ENCODE measurements at places on chromosomes 1 and 21.
A peak's percentile ranks its signal among the peaks of the same experiment; 100 is the strongest.

DNA sequence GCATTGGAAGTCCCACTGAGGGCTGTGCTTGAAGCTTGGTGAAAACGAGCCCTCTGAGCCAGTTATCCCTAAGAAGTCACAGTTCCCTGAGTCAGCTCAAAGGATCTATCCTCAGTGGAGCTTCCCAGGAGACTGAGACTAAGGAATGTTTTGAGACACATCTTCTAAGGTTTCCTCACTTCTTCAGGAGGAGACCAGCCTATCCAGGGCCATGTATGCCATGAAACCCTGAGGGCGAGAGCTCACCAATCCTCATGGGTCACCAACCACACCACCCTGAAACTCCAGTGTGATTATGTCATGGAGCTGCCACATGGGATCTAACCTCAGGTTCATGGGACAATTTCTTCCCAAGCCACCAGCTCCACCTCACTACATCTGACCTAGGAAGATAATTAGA is 7.6 kb upstream of the TIE1 start:
- no peak for DNase-seq

DNA sequence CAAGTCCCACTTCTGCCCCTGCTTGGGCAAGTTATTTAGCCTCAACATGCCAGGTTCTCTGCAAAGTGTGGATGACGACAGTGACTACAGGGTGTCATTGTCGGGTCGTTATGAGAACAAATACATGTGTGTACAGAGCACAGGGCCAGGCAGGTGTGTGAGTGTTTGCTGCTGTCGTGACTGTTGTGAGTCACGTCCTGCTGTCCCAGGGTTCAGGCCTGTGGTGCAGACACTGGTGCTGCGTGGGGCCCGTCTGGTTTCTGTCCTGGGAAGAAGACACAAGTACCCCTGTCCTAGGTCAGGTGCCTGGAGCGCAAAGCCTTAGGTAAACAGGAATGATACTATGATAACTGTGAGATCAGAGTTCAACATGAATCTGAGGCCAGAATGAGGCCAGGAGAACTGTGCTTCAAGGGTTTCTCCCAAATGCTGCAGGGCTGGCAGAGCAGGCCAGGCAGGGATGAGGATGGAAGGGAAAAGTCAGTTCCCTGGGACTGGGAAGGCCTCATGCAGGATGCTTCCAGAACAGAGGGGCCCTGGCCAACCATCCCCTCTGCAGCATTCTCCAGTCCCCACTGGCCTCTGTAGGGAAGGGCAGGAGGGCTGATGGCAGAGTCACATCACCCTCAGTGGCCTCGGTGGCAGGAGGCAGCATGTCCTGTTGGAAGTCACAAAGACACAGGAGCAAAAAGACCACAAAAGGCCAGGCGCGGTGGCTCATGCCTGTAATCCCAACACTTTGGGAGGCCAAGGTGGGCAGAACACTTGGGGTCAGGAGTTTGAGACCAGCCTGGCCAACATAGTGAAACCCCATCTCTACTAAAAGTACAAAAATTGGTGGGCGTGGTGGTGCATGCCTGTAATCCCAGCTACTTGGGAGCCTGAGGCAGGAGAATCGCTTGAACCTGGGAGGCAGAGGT is 15.7 kb downstream of the GPR157 start:
- no peak for DNase-seq

GRCh38 chr1:230753586-230754251 is 6.5 kb downstream of the CAPN9 start:
- DNase-seq, result peak; percentile 37

DNA sequence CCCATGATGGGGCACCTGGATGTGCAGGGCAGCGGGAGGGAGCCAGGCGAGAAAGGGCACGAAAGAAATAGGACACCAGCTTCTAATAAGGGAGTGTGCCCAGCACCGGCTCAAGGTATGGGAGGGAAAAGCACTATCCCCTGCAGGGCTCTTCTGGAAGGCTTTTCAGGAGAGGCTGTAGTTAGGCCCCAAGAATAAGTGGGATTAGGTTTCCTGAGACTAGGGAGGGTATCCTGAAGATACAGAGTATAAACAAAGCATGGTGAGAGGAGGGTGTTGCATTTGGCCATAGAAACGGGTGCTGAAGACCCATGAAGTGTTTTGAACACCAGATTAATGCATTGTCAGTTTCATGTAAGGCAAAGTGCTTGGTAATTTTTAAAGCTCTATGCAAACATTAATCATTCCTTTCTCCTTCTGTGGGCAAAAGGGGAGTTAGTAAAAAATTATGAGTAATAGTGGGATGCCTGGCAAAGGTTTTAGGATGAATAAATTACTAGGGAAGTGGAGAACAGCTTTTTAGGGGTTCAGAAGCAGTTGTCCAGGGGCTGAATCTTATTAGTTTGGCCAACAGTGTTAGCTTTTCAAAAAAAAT is 74.0 kb downstream of the SYT6 start:
- DNase-seq, result no peak

DNA sequence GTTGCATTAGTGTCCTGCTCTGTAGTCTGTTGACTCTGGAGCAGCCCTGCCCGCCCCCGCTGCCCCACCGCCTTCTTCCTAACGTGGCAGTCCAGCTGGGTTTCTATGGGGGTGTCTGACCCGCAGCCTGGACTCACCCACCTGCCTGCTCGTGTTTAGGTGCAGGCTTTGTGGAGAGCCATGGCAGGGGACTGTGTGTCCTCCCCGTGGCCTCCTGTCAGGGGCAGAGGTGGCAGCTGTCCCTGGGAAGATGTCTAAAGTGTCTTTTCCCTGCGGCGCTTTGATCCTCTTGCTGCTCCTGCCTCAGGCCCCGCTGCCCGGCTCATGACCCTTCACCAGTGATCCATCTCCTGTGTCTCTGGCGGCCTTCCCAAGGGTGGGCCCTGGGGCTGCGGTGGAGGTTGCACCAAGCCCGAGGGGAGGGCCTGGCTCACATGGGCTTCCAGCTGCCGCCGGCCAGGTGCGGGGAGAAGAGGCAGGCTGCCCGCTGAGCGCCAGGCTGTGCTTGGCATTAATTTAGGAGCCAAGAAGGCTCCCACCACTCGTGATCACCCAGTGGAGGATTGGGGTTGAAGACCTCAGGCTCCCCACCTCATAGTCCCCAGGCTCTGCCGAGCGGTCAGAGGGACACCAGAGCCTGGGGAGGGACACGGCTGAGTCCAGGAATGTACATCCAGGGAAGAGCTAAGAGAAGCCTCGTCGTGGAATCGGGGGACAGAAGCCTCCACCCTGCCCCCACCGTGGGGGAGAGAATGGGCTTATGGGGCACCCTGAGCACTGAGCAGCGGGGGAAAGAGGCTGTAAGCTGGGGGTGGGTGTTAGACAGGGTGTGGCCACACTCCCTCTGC is 44.1 kb downstream of the COL18A1 start:
- no peak for DNase-seq

- no peak for DNase-seq
These were observed 79.0 kb downstream of the ST3GAL3 start for GRCh38 chr1:43786201-43786958.

Data from stimulated activated CD8-positive, alpha-beta memory T cell treated with anti-CD3 and anti-CD28 coated beads, Interleukin-4, amount 100 ng/mL, for 48 hours (primary cell).